ENCODE measurements at places on chromosomes 4 and X.

DNA sequence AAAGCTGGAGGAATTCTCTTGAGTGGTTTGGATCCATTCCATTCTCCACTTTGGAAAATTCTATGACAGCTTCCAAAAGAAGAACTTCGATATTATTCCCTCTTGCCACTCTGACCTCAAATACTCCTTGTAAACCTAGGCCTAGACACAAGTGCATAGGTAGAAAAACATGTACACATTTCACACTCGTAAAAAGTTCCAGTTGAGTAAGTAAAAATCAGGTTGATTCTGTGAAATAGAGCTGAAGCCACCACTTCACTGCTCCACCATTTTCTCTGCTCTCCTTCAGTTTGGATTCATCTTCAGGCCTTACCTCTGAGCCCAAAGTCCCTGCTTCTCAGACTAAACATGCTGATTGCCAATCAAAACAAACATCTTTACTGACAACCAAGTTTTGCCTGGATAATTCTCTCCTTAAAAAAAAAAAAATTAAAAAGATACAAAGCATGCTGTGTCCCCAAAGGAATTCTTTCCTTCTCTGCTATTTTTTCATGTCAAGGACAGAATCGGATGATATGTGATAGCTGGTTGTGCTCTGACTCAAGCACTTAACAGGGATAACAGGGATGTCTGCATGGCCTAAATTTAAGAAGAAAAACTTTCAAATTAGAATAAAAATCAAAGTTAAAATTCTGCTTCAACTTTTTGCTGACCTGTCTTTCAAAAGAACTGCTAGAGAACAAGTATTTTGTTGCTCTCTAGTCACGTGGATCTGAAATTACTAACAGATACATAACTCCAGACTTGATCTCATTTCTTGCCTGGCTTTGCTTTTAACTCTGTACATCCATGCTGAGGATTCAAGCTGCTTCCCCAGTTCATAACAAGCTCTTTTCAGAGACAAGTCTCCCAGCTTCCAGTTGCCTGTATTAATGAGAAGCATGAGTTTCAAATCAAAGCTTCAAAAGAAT lies 420.9 kb upstream of the INTU start:
- no peak for DNase-seq

- no peak for DNase-seq
These were observed 41.6 kb upstream of the ITM2A start for GRCh38 chrX:79408623-79409322.

- no peak for DNase-seq
These were observed 3.2 kb downstream of the CDKN2AIP start for GRCh38 chr4:183447646-183448045.

- no peak for DNase-seq
These were observed 108.4 kb upstream of the AFAP1 start for GRCh38 chr4:8047837-8048678.

DNA sequence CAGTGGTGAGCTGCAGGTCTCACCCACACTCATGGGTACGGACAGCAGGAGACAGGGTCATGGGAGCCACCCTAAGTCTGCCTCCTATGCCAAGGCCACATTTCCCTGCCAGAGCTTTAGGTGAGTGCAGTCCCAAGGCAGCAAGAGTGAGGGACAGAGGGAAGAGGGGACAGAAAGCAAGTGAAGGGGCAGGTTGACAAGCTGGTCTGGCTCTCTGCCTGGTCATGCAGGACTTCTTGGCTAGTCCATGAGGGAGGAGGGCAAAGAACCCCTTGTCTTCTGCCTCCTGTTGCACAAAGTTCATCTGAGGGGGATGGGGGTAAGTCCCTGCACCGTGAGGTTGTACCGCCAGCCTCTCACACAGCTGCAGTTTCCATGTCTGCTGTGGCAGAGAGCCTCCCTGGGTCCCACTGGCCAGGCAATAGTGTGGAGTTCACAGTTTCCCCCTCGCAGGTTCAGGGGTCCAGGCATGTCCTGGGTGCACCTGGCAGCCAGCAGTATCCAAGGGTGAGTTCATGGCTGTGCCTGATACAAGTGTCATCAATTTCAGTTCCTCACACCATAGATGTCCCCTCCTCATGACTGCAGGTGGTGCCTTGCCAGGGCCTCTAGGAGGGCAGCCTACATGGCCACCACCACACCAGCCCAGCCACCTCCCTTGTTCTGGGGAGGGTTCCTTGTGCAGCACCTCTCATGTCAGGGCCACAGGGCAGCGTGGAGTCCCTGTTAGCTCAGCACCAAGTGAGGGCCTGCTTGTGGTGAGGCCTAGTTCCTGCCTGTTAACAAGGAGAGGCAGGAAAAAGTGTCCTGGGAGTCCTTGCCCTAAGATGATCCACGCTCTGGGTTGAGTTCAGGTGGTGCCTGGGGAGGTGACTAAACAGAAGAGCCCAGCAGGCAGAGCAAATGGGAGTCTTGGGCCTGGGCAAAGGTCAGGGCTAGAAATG lies 72.5 kb downstream of the ADRA2C start:
- no peak for DNase-seq

GRCh38 chr4:140156529-140157171 lies 2.7 kb upstream of the MAML3 start:
- no peak for DNase-seq

GRCh38 chr4:22482250-22483127 lies 33.4 kb downstream of the ADGRA3 start:
- DNase-seq, result no peak

DNA sequence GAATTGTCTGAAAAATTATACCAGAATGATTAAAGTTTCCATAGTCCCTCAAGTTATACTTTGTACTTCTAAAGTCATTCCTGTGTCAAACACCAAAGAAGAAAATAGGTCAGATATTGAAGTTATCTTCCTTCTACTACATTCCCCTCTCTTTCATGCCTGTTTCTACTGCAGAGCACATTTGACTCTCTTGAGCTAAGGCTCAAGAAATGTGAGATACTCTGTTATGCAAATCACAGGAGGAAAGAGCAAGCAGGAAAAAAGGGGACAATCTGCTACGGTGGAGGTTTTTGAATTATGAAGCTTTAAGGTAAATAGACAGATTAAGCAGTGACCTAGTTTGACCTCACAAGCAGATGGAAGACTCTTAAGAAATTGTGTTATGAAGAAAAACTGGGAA lies 198.9 kb upstream of the LDB2 start:
- no peak for DNase-seq

- DNase-seq, result no peak
These were observed 365.7 kb downstream of the PPP3CA start for GRCh38 chr4:100981447-100982204.

GRCh38 chr4:70297576-70297975 lies 37.2 kb upstream of the CABS1 start:
- DNase-seq, result no peak

Data from hippocampal formation (tissue), 2 donors.